ENCODE measurements at places on chromosomes 1 and 21. TPM values are rescaled to one million over a fixed set of nuclear protein-coding genes. Genes with fewer than 3 reads are reported as not detected.

USH2A gene
- 0.37 TPM for total RNA-seq

GRCh38 chr1:182366596-182366995, 25.0 kb downstream of the GLUL start:
- no peak for DNase-seq

LCE1F gene
- total RNA-seq: not detected

DNA sequence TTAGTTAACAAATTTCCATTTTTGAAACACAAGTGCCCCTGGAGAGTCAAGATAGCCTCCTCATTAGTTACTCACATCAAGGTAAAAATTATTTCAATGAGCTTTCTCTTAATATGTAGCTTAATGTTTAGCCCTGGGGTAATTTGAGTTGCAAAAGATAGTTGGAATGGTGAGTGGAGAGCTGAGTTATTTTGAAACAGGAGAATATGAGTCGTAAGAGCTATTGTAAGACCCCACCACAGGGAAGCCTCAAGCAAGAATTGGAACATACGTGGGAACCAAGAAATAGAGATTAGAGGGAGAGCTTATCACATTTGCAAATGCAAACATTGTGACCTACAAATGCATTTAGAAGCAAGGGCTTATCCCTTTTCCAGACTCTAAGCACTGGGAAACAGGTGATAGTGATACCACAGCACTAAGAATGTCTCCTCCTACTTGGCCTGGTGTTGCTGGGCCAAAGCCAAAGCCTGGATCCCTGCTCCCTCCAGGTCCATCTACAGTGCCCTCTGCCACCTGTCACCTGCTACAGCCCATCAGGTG, 635.1 kb downstream of the PTPRC start:
- no peak for DNase-seq

GRCh38 chr1:219550201-219550600, 62.7 kb downstream of the ZC3H11B start:
- DNase-seq: no peak

GRCh38 chr1:220970311-220970710, 91.1 kb downstream of the HLX start:
- no peak for DNase-seq

GRCh38 chr1:89499320-89499719, 25.3 kb upstream of the LRRC8B start:
- no peak for DNase-seq
